ENCODE measurements at places on chromosomes 7 and 10. TPM values are rescaled to one million over a fixed set of nuclear protein-coding genes. Genes with fewer than 3 reads are reported as not detected.

CRTAC1 gene
- 3.2 TPM for polyA plus RNA-seq

TSPAN15 gene
- 5.1 TPM for polyA plus RNA-seq

AKR1B15 gene
- polyA plus RNA-seq = not detected

GPR158 gene
- polyA plus RNA-seq = 0.13 TPM

TDRD1 gene
- 0.48 TPM for polyA plus RNA-seq

TMEM140 gene
- polyA plus RNA-seq = 13.0 TPM

COL28A1 gene
- polyA plus RNA-seq = 4.2 TPM

EN2 gene
- polyA plus RNA-seq = 0.15 TPM

SORBS1 gene
- polyA plus RNA-seq = 156 TPM

CDC14C gene
- polyA plus RNA-seq = not detected

SLC13A4 gene
- 0.07 TPM for polyA plus RNA-seq

PLCE1 gene
- 6.8 TPM for polyA plus RNA-seq

ACBD7 gene
- 0.55 TPM for polyA plus RNA-seq

STAG3 gene
- 1.9 TPM for polyA plus RNA-seq

DRGX gene
- polyA plus RNA-seq = not detected

SCRN1 gene
- polyA plus RNA-seq = 23.4 TPM

GARIN1A gene
- 0.59 TPM for polyA plus RNA-seq

TBXAS1 gene
- polyA plus RNA-seq = 13.6 TPM

CALML5 gene
- polyA plus RNA-seq = not detected

TLL2 gene
- polyA plus RNA-seq = 0.68 TPM

SH2D4B gene
- polyA plus RNA-seq = 0.10 TPM

GIMAP6 gene
- 38.1 TPM for polyA plus RNA-seq

SYT15B gene
- polyA plus RNA-seq = 1.3 TPM

TUBB8 gene
- 0.10 TPM for polyA plus RNA-seq

KLLN gene
- polyA plus RNA-seq = 0.22 TPM

SORCS1 gene
- 0.22 TPM for polyA plus RNA-seq
